ENCODE measurements at places on chromosomes 3 and 15.
A peak's percentile ranks its signal among the peaks of the same experiment; 100 is the strongest.

GRCh38 chr3:39638301-39638700 is 170.8 kb downstream of the MOBP start:
- no peak for DNase-seq

DNA sequence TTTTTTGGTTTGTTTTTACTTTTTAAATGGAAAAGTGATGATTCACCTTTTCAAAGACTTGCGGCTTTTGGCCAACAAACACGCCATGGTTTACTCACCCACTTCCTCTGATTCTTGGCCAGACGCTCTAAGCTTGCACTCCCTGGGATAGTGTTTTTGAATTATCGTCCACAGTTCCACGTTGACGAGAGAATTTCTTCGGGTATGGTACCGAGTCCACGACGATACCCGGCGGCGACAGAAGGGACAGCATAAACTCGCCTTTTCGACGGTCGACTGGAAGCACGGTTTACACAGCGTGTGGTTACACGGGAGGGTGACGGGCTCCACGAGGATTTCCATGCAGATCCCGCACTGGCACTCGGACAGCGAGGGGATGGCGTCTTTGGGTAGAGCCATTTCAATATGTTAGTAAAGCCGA is 783 bp downstream of the RNF168 start:
- DNase-seq, result peak; percentile 82

DNA sequence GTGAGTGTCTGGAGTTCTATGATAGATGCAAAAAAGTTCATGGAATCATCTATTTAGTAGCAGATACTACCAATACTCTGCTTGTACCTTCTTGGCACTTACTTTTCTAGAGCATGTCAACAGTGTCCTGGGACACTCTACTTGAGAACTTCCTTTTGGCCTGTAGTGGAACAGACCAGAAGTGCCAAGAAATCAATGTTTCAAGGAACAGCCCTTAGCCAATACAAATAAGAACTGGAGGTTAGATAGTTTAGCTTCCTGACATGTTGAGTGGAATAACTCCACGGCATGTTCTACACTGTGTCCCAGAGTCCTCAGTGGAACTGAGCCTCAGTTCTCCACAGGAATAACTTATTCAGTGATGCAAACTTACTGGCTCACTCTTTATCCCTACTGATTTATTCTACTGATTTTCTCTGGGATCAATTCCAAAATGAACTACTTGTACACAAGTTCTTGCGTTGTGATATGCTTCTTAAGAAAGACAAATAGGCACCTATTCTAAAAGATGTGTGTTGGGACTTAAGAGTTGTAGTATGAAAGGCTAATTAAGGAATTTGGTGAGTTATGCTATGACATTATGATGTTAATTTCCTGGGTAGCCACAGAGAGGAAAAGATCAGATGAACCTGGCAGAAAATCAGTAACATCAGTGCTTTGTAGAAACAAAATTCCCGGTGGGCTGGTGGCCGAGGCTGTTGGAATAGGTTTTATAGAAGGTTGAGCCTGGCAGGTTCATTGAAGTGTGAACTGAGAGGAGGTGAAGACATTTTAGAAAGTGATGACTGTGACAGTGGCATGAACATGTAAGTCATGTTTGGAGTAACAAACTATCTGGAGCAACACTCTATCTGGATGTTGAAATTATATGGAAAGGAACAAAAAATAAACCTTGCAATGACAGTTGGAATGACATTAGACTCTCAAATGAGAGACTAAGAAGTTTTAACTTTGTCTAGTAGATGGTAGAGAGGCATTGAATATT is 101.8 kb upstream of the RBMS3 start:
- no peak for DNase-seq

- DNase-seq, result no peak
These were observed 340.3 kb downstream of the NTRK3 start for GRCh38 chr15:87916208-87916607.

DNA sequence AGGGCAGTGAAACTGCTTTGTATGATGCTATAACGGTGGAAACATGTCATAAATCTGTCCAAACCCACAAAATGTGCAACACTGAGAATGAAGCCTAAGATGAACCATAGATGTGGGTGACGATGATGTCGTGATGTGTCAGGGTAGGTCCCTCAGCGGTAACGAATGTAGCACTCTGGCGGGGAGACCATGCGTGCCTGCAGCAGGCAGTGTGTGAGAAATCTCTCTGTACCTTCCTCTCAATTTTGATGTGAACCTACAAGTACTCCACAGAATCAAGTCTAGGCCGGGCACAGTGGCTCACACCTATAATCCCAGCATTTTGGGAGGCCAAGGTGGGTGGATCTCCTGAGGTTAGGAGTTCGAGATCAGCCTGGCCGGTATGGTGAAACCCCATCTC is 268.2 kb upstream of the LYSMD4 start:
- DNase-seq, result no peak

GRCh38 chr3:72058493-72059081 is 273.6 kb upstream of the PROK2 start:
- no peak for DNase-seq

GRCh38 chr15:89358755-89359439 is 24.3 kb upstream of the POLG start:
- no peak for DNase-seq

GRCh38 chr3:169145540-169146178 is 517.9 kb downstream of the MECOM start:
- no peak for DNase-seq

DNA sequence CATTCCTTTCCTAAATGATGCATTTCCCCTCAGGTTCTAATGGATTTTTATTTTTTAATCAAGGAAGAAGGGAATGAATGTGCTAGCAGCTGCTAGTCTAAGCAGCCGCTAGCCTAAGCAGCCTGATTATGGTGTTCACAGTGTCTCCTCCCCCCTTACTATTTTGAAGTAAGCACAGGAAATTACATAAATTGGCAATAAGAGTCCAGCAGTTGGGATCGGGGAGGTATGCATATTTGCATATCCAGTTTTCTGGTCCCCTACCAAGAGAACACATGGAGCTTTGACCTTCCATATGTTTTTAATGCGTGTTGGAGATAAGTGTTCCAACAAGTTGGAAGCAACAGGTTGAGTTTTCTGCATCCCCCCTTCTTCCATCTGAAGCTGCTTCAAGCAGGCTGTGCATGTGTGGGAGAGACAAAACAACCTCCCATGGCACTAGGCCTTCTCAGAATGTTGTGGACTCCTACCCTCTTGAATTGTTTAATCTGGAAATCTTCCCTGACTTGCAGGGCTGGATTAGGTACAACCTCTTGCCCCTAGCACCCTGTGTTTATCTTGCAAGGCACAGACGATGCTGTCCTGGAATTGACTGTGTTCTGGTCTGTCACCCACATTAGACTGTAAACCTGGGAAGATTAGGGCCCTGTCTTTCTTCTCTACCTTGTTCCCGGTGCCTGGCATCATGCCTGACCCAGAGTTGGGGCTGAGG is 124.8 kb upstream of the LRIG1 start:
- DNase-seq, result no peak

- DNase-seq, result no peak
These were observed 41.7 kb downstream of the OXSM start for GRCh38 chr3:25831578-25831977.

DNA sequence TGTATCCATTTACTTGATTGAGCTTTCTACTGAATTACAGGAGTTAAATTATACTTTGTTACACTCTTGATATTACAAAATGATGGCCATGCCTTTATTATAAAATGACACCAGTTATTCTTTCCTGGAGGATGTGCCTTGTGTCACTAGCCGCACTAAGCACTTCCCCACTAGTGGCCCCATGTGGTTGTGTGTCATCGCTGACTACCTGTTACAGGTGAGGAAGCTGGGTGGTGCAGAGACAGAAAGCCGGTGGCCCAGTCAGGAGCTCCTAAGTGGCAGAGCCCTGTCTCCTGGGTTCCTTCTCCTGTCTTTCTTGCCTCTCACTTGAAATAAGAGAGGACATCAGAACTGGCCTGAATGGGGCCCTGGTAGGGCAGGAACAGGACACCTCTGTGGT is 96.8 kb downstream of the IGF1R start:
- peak; percentile 51 for DNase-seq

GRCh38 chr15:101088788-101089578 is 162.9 kb downstream of the CHSY1 start:
- no peak for DNase-seq

GRCh38 chr3:176766862-176767261 is 430.4 kb downstream of the TBL1XR1 start:
- peak; percentile 67 for DNase-seq

DNA sequence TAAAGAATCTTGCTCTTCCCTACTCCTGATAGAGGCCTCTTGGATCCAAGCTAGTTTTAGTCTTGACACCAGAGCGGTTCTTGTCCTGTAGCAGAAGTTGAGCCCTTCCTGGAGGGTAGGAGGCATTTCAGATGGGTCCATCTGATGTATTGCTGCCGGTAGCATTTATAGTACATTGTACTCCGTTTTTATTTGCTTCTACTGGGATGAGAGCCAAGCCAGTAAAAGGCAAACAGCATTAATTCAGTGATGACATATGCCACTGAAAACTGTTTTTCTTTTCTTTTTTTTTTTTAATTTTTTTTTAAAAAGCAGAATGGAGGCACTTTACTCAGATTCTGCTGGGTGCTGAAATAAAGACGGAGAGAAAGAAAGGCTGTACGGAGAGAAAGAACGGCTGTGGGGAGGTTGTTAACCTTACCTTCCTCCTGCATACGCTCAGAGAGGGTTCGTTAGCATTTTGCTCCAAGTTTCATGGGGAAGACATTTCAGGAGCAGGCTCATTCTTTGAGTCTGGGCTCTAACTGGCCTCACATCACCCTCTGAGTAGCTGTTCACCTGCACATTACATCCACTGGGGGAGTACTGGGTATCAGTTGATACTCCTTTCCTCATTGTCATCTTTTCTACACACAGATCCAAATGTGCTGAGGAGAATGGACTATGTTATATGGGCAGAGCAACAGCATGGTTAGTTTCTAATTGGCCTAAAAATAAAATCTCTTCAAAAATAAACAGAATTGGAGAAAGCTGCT is 161.5 kb downstream of the FEZF2 start:
- peak; percentile 1 for DNase-seq

DNA sequence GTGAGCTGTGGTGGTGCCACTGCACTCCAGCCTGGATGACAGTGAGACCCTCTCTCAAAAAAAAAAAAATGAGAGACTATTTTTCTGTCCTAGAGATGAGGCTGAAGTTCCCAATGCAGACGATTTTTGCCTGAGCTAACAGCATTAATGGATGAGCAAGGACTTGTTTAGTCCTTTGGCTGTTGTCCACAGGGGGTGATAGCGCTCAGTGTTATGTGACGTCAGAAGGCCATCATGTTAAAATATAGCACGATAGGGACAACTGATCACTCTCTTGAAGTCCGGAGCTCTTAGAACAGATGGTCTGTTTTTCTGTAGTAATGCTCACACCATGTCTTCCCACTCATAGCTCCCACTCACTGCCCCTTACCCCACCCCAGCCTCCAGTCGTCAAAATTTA is 6.8 kb downstream of the TRNT1 start:
- no peak for DNase-seq

DNA sequence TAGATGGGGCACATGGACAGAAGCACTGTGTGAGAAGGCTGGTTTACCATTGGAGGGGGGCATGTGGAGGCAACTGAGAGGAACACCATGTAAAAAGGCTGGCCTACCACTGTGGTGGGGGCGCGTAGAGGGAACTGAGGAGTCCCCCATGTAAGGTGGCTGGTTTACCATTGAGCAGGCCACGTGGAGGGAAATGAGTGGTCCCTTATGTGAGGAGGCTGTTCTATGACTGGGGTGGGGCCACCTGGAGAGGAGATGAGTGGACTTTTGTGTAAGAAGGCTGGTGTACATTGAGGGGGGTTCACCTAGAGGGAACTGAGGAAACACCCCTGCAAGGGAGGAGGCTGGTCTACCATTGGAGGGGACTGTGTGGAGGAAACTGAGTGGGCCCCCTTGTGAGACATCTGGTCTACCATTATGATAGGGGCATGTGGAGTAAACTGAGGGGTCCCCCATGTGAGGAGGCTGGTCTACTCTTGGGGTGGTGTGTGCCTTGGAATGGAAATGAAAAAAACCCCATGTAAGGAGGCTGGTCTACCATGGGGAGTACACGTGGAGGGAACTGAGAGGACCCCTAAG is 156.9 kb downstream of the FBLN2 start:
- DNase-seq, result no peak

GRCh38 chr3:42229266-42229941 is 36.6 kb downstream of the CCK start:
- no peak for DNase-seq

DNA sequence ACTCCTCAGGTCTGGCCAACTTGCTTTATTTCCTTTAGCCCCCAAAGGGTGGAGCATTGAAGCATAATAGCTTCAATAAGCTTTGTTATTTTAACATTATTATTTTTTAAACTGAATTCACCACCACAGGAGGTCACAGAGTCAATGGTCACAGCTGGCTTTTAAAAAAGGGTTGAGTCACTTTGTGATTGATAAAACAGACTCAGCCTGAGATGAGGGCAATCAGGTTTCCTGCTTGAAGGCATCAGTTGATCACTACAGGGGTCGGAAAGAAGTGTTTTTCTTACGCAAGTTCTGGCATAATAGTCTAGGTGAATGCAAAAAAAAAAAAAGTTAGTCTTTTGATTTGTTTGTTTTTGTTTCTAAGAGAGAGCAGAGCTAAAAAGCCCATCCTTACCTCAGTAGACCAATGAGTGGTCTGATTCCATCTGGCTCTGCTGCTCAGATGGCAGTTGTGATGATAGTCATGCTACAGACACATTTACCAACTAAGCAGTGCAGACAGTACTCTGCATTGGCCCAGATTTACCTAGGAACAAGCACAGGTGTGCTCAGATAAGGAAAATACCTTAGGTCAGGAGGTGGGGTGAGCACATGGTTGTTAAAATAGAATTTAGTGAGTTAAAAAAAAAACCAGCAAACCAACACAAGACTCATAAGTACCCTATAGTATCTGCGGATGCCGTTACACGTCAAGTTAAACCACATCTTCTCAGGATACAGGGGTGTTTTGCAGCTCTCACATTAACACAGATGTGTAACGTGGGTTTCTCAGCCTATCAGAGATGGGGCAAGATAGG is 22.6 kb downstream of the ZNF80 start:
- DNase-seq, result no peak

GRCh38 chr15:65371976-65372786 is 5.6 kb downstream of the IGDCC3 start:
- no peak for DNase-seq

DNA sequence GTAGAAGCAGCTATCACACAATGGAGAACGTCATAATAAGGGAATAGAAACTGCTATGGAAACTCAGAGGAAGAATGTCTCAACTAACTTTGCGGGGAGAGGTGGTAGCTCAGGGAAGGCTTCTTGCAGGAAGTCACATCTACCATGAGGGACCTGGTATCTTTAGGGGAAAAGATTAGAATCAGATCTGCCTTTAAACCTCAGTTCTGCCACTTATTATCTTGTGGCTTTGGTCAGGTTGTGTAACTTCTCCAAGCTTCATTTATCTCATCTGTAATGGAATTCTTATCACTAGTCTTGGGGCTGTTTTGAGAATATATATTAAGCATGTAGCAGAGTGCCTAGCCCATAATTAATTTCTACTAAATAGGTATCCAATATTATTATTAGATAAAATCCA is 46.4 kb upstream of the PRICKLE2 start:
- no peak for DNase-seq

GRCh38 chr15:91469632-91470567 is 369.8 kb downstream of the SV2B start:
- no peak for DNase-seq
